ENCODE measurements at places on chromosomes 2 and 18. TPM values are rescaled to one million over a fixed set of nuclear protein-coding genes. Genes with fewer than 3 reads are reported as not detected.
A peak's percentile ranks its signal among the peaks of the same experiment; 100 is the strongest.

- no peaks in the 10 kb centered on the region for H3K27me3 ChIP-seq
- no peak overlapping the region for H3K27ac ChIP-seq
- H3K36me3 ChIP-seq: no peaks in the 10 kb centered on the region
- H3K4me1 ChIP-seq: peaks cover 4% of the 10 kb centered on the region
- H3K4me3 ChIP-seq: no peak overlapping the region
- DNase-seq: no peak
These were observed 100.1 kb upstream of the ST3GAL5 start for GRCh38 chr2:85988914-85989270.

DNA sequence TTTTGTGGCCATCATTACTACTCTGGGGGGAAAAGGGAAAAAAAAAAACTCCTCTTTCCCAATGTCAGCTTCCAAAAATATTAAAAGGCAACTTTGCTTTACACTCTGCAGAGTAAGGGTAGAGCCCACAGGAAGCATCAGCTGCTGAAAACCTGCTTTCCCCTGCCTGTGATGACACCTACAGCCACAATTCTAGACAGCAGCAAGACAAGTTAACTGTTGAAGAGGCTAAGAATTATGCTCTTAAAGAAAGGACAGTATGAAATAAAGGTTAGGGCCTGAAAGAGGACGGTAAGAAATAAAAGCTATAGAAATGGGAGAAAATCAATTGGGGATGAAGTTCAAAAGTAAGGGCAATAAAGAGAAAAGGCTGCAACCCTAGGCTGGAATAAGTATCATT, 3.0 kb downstream of the PDE11A start:
- no peaks in the 10 kb centered on the region for H3K27me3 ChIP-seq
- H3K4me1 ChIP-seq: no peaks in the 10 kb centered on the region
- H3K36me3 ChIP-seq: no peaks in the 10 kb centered on the region
- no peak overlapping the region for H3K27ac ChIP-seq
- H3K4me3 ChIP-seq: no peak overlapping the region

GRCh38 chr2:106057206-106057605, 136.9 kb downstream of the UXS1 start:
- no peak for DNase-seq
- no peaks in the 10 kb centered on the region for H3K4me1 ChIP-seq
- no peak overlapping the region for H3K27ac ChIP-seq
- no peaks in the 10 kb centered on the region for H3K36me3 ChIP-seq
- H3K27me3 ChIP-seq: no peaks in the 10 kb centered on the region
- H3K4me3 ChIP-seq: no peak overlapping the region

DNA sequence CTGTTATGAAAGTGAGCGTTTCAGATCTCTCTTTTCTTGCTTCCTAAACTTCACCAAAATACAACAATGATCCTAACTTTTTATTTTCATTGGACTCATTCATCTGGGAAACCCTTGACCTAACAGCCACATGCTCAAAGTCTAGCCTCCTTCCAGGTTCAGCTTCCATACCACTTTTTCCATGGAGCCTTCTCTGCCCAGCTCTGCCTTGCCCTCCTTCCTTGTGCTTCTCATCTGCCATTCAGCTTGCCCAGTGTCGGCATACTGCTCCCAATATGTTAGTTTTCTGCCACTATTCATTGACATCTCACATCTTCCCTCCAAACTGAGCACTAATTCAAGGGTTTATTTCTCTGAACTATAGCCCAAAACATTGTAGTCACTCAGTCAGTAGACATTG, 214.7 kb downstream of the RAD51AP2 start:
- H3K36me3 ChIP-seq: no peaks in the 10 kb centered on the region
- no peaks in the 10 kb centered on the region for H3K27me3 ChIP-seq
- H3K4me3 ChIP-seq: no peak overlapping the region
- no peak for DNase-seq
- no peaks in the 10 kb centered on the region for H3K4me1 ChIP-seq
- no peak overlapping the region for H3K27ac ChIP-seq

ANKRD23 gene
- polyA plus RNA-seq: 26.7 TPM

IL36B gene
- polyA plus RNA-seq: not detected

GRCh38 chr18:59265974-59266369, 7.3 kb downstream of the RAX start:
- peaks cover 62% of the 10 kb centered on the region for H3K27me3 ChIP-seq
- H3K4me3 ChIP-seq: no peak overlapping the region
- no peak for DNase-seq
- no peaks in the 10 kb centered on the region for H3K36me3 ChIP-seq

MAP2 gene
- polyA plus RNA-seq: 11.3 TPM

- no peaks in the 10 kb centered on the region for H3K36me3 ChIP-seq
- H3K4me3 ChIP-seq: no peak overlapping the region
- no peak for DNase-seq
These were observed 108.1 kb downstream of the FTCDNL1 start for GRCh38 chr2:199742884-199743283.

DNA sequence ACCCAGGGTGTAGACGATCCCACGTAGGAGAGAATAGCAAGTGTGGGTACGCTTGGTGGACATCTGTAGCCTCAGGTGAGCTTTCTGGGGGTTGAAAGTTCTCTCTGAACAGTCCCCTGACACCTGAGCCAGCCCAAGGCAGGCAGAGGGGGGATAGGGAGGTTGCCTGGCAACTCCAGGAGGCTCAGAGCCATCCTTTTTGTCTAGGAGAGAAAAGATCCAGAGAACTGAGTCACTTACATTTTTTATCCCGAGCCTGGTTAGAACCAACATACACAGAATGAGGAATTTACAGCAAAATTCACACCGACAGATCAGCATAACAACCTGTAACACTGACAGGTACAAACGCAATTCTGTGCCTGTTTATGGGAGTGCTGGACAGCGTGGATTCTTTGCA, 113.2 kb downstream of the SH3BP4 start:
- no peak overlapping the region for H3K4me3 ChIP-seq
- no peaks in the 10 kb centered on the region for H3K4me1 ChIP-seq
- H3K27me3 ChIP-seq: no peaks in the 10 kb centered on the region

ACMSD gene
- not detected for polyA plus RNA-seq

DNA sequence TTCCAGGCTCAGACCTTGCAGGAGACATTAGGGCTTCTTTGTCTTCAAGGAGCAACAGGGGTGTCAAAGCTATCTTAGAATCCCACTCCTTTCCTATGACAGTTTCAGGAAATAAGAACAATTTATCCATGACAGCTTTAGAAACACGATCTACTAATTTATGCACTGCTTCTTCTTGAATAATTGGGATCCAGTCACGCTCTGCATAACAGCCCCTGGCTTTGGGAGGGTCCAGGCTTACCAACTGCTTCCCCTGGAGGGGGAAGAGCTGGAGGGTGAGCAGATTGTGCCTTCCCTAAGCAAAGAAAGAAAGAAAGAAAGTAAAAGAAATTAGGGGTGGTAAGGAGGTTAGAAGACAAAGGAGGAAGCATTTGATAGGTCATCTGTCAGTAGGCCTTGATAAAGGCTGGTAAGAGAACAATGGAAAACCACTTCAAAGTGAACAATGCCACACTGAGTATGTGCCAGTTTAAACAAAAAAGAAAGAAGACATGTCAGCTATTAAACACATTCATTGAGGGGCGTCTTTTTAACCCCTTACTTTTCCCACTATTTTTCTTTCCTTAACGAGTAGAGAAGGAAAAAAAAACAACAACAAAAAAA, 327.6 kb downstream of the DCC start:
- no peaks in the 10 kb centered on the region for H3K36me3 ChIP-seq
- no peaks in the 10 kb centered on the region for H3K4me1 ChIP-seq
- H3K4me3 ChIP-seq: no peak overlapping the region
- H3K27me3 ChIP-seq: no peaks in the 10 kb centered on the region
- no peak for DNase-seq
- no peak overlapping the region for H3K27ac ChIP-seq

DNA sequence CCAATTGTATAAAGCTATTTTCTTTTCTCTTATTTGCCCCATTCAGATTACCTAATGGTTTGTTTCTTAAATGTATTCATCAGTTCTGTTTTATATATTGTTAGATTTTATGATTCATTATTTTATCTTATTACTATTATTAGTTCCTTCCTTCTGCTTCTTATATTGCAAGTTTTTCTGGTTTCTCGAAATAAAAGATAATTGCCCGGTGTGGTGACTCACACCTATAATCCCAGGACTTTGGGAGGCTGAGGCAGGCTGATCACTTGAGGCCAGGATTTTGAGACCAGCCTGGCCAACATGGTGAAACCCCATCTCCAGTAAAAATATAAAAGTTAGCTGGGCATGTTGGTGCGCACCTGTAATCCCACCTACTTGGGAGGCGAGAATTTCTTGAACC, 37.8 kb downstream of the ANTXR1 start:
- H3K4me1 ChIP-seq: peaks cover 7% of the 10 kb centered on the region
- no peak overlapping the region for H3K4me3 ChIP-seq
- DNase-seq: no peak

DNA sequence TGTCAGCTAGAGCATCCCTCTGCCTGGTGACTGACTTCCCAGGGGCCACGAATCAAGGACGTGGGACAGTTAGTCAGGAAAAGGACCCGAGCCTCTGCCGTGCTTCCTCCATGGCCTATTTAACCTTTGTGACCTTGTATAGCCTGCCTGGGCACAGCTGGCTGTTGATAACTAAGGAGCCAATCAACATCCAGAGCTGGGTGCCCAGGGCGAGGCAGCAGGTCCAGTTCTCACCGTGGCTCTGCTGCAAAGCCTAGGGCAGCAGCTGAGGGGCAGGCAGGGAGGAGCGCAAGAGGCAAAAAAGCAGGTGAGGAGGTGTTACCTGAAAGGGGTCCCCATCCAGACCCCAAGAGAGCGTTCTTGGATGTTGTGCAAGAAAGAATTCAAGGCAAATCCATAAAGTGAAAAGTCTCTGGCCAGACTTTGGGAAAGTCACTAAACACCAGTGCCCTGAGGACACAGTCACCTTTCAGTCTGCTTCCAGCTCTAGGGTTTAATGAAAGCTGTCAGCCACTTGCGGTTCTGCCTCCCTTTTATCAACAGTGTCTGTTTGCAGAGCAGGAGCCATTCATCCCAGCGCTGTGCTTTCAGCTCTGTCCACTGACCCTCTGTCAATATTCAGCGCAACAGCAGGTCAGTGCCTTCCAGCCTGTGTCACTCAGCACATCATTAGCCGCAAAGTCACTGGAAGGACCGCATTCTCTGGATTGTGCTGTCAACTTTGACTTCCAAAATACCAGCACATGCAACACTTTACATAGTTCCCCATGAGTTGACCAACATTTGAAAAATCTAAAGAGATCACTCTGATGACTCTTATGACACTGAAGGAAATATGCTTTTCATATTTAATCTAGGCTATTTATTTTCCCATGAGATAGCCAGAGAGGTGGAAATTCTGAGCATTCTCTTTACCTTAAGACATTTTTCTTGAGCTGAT, 38.6 kb upstream of the ASAP2 start:
- no peaks in the 10 kb centered on the region for H3K27me3 ChIP-seq
- no peaks in the 10 kb centered on the region for H3K4me1 ChIP-seq
- H3K36me3 ChIP-seq: no peaks in the 10 kb centered on the region
- no peak overlapping the region for H3K27ac ChIP-seq
- no peak overlapping the region for H3K4me3 ChIP-seq

GRCh38 chr2:46504685-46505471, 25.5 kb downstream of the TMEM247 start:
- no peaks in the 10 kb centered on the region for H3K27me3 ChIP-seq
- no peak for DNase-seq
- H3K27ac ChIP-seq: no peak overlapping the region
- H3K4me3 ChIP-seq: no peak overlapping the region

- H3K27me3 ChIP-seq: no peaks in the 10 kb centered on the region
- H3K36me3 ChIP-seq: no peaks in the 10 kb centered on the region
- peak; percentile 11 for DNase-seq
- peak overlapping the region; percentile 76 for H3K27ac ChIP-seq
- H3K4me3 ChIP-seq: no peak overlapping the region
- peaks cover 27% of the 10 kb centered on the region for H3K4me1 ChIP-seq
These were observed 74.1 kb downstream of the DGKD start for GRCh38 chr2:233428438-233428837.
